ENCODE measurements at places on chromosomes 7 and 10.

DNA sequence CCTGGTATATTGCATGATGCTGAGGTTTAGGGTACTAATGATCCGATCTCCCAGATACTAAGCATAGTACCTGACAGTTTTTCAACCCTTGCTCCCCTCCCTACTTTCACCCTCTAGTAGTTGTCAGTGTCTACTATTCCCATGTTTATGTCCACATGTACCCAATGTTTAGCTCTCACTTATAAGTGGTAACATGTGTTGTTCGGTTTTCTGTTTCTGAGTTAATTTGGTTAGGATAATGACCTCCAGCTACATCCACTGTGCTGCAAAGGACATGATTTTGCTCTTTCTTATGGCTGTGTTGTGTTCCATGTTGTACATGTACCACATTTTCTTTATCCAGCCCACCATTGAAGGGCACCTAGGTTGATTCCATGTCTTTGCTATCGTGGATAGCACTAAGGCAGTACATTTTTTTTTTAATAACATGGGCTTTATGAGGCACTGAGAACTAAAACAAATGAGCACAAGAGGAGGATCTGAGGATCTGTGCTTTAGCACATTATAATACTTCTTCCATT, 28.1 kb downstream of the ITGB8 start:
- DNase-seq: no peak

GRCh38 chr7:85285527-85285926, 98.7 kb upstream of the SEMA3D start:
- DNase-seq: no peak

GRCh38 chr10:101725296-101726114, 30.5 kb upstream of the FBXW4 start:
- DNase-seq: no peak

DNA sequence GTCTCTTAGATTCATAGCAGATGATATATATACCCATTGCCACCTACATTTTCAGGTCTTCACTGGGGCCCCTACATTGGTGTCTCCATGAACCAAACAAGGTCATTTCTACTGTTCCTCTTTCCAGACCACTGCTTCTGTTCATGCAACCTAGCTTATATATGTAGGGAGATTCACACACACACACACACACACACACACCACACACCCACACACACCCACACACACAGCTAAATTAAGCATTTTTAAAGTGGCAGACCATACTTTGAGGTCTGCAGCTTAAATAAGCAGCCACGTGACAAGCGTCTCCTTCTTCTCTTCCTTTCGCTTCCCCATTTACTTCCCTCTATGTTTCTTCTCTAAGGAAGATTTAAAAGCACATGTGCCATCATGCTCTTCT, 70.0 kb upstream of the CC2D2B start:
- no peak for DNase-seq

DNA sequence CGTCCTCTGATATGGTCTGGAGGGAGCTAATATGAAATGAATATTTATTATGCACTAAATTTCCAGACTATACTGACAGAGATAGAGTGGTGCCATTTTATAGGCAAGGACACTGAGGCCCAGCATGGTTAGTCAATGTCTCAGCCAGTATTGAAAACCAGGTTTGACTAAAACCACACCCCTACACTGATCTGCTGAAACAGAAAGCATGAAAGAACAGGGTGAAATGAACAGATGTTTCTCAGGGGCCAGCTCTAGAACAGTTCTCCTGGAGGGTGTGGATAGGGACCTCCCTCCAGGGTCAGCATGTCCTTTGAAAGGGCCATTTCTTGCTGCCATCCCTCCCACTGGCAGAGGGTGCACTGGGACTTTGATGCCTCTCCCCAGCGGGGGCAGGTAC, 700.5 kb downstream of the GRID1 start:
- DNase-seq: no peak

DNA sequence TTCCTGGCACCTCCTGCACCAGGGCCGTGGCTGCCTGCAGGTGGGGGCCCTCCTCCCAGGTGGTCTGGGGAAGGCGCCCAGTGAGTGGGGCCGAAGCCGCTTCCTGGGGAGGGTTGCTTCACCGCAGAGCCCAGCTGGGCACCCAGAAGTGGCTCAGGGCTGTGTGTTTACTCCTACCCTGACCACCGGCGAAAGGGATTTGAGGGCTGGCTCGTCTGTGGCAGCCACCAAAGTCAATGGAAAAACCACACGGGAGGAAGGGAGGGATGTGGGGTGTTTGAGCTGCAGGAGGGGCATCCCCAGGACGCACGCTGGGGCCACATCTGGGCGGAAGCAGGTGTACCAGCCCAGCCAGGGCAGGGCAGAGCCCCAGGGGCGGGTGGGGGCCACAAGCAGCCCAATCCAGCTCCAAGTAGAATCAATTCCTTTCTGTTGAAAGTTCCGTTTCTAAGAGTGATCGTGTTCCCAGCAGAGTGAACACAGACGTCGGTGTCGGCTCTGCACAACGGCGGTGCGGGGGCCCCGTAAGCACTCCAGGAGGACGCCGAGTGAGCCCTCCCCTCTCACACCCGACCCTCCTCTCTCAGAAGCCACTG, 69.9 kb downstream of the FOXL3 start:
- DNase-seq: no peak

GRCh38 chr10:35633006-35633980, 8.8 kb downstream of the FZD8 start:
- DNase-seq: no peak

DNA sequence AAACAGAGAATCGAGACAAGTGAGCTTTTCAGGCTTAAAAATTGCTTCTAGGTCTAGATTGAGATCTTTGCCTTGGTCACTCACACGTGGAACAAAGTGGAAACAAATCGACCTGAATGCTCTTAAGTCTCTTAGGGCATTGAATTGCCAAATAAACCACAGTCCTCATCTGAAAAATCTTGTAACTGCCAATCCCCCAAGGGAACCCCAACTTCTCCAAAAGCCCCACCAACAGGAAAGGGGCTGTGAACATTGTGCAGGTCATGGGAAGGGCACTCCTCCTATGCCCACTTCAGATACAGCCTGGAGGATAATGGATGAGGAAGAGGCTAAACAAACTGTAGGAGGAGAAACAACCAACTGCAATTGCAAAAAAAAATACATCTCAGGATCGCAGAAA, 91.3 kb downstream of the DGKI start:
- no peak for DNase-seq

DNA sequence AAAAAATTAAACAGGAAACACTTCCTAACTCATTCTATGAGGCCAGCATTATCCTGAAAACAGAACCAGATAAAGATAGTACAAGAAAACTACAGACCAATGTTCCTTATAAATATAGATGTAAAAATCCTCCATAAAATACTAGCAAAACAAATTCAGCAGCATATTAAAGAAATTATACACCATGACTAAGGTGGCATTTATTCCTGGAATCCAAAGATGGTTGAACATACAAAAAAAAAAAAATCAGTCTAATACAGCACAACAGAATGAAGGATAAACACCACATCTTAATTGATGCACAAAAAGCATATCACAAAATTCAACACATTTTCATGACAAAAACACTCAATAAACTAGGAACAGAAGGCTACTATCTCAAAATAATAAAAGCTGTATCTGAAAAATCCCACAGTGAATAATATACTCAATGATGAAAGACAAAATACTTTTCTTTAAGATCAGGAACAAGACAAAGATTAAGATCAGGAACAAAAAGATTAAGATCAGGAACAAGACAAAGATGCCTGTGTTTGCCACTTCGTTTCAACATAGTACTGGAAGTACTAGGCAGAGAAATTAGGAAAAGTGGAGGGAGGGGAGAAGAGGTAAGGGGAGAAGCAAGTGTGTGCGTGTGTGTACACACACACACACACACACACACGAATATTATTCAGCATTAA, 95.6 kb downstream of the SNX13 start:
- no peak for DNase-seq

DNA sequence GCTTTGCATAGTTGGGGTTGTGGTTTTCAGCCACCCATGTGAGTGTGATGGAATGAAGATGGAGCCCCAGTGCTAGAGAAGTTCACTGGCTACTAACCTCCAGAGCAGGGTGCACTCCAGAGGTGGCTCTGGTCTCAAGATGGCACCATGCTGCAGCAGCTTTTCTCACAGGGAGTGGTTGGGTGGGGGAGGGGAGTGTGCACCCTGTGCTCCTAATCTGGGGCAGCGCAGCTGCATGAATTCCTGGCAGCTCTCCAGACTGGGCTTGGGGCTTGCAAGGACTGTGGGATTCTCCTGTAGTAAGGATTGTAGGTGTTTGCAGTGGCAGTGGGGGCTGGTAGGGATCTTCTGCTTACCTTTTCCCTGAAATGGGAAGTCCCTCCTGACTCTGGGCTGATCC, 23.7 kb downstream of the PHTF2 start:
- no peak for DNase-seq

- DNase-seq: no peak
Observed at GRCh38 chr10:24042884-24043283, 166.1 kb upstream of the KIAA1217 start.

- no peak for DNase-seq
Observed at GRCh38 chr7:14394786-14395185, 405.3 kb upstream of the ETV1 start.

DNA sequence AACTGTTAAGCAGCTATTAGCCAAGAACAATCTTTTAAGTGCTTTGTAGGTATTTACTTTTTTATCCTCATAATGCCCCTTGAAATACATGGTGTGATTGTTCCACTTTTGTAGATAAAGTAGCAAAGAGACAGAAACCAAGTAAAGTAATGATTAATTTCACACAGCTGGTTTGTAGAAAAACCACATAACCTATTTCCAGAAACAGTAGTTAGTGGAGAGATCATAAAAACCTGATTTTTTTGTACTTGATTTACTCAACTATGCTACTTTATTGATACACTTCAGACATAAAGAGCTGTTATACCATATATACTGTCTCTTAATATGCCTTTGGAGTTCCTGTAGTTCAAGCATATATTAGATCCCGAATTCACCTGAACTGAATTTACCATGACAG, 118.4 kb downstream of the SEMA3A start:
- DNase-seq: no peak

DNA sequence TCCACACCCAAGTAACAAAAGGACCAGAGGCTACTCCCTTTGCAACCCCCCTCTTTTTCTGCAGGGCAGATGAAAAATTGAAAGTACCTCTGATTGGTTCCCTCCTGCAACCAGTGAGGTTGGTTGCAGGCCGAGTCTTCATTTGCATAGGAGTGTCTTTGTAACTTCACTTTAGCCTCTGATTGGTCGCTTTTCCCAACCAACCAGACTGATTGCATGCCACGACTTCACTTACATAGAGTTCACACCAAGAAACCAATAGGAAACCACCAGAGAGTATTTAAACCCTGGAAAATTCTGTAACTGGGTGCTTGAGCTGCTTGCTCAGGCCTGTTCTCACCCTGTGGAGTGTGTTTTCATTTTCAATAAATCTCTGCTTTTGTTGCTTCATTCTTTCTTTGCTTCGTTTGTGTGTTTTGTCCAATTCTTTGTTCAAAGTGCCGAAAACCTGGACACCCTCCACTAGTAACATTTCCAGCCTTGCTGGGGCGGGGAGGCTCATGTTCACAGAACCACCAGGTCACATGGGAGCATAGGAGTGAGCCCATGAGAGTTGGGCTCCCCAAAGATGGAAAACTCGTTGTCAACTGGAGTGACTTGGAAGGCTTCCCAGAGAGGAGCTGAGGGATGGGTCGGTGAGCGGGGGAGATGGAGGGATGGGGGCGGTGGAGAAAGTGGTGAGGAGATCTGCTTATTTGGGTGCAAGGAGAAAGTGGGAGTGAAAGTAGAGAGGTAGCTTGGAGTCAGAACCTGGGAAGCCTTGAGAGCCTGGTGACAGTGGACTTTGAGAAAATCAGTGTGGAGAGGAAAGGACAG, 223.6 kb downstream of the GFRA1 start:
- no peak for DNase-seq

DNA sequence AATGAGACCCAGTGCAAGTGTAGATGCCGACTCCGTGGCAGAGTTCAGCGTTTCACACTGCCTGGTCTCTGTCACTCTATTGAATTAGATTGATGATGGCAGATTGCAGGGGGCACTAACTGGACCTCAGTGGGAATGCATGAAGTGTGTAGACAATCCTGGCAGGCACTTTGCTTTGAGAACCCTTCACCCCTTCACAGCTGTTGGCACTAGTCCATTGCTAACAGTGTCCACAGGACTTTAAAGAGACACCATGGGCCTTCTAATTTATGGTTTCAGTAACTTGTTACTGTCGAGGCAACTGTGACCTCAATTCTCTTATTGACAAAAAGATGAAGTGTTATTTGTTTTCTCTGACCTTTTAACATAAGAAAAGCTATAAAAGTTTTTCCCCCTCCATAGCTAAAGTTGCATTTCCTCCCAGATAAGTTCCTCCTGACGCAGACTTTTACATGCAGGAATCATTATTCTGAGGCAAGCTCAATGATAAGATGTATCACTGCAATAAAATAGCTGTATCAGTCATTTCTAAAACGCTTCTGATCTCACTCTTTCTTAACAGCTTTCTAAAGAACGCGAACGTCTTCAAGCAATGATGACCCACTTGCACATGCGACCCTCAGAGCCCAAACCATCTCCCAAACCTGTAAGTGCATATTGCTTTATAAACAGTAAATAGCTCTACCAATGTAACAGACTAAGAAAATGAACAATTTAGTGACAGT, 238.9 kb downstream of the FOXP2 start:
- DNase-seq: no peak

DNA sequence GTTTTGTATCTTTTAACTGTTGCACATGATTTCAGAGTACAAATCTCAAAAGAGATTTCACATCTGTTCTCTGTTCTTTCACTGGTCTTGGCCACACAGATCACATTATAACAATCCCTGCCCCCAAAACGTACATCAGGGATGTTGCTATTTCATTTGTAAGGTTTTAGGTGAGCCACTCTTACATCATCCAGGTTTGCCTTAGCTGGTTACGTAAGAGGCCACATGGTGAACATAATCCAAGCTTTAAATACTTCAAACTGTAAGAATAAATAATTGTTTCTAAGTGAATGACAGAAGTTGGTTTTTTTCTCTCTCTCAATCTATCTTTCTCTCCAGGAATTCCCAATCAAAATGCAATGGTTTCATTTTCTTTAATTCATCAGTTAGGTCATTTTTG, 245.9 kb upstream of the HGF start:
- no peak for DNase-seq

Data from stimulated activated CD4-positive, alpha-beta T cell treated with anti-CD3 and anti-CD28 coated beads, Interleukin-15, amount 100 ng/mL, for 1 hour (primary cell).